ENCODE measurements at places on chromosomes 4 and X.

- DNase-seq: no peak
Measured at GRCh38 chrX:54288968-54289367, 68.9 kb downstream of the WNK3 start.

- DNase-seq: no peak
Measured at GRCh38 chr4:137703195-137703594, 170.9 kb upstream of the PCDH18 start.

DNA sequence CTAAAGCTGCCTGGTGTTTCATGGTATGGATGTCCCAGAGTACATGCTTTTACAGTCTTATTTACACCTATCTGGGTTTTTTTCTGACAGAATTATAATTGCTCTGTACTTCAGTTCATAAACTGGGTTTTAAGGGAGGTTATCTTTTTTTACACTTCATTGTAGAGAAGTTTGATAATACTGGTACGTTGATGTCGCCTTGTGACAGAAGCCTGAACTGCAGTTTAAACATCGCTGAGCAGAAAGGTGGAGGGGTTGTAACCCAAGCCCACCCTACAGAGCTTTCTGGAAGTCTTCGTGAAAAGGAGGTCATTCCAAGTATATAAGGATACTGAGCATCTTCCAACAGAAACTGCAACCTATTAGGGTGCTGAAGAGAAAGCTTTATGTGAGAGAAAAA lies 46.4 kb downstream of the BEX1 start:
- no peak for DNase-seq

GRCh38 chr4:6710282-6710681 lies 617 bp upstream of the MRFAP1L1 start:
- no peak for DNase-seq

DNA sequence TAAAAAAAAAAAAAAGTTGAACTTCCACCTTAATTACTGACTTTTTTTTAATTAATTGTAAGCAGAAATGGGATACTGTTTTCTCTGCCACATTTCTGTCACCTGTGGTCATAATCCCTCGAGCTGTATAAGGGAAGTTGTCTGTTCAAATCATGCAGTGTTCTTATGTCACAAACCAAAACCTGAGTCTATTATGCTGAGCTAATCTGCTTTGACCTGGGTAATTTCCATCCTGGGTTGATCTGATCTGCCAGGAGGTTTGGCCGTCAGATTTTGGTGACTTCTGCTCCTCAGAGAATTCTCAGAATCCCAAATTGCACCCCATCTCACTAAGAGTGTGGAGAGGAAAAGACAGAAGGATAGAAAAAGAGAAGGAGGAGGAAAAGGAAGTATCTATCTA lies 683.1 kb downstream of the KCTD8 start:
- DNase-seq: no peak

Measured in head of caudate nucleus (tissue), 42 donors.